ENCODE measurements at places on chromosomes 5 and 9.

GRCh38 chr9:75892216-75892911, 1.9 kb downstream of the PCSK5 start:
- no peak for DNase-seq

- DNase-seq, result no peak
Observed at GRCh38 chr9:24189986-24190385, 355.7 kb downstream of the IZUMO3 start.

DNA sequence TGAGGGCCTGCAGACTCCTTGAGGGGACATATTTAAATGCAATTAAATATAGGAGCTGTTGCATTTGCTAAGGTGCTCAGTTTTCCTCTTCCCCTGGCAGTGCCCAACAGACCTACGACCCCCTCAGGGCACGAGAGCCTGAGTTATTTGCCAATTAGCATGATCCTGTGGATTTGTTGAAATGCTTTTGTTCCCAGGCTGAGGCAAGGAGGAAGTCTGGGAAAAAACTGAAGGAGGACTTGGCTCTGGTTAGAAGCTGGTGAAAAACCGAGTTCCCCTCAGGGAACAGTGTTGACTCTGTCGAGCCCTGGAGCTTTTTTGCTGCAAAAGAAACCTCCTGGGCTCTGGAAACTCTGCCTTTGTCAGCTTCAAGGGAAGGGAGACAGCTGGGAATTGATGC, 103.6 kb upstream of the SHB start:
- no peak for DNase-seq

- DNase-seq, result no peak
Observed at GRCh38 chr5:102277144-102277543, 18.9 kb downstream of the SLCO4C1 start.

- no peak for DNase-seq
Observed at GRCh38 chr5:96151891-96152290, 190.2 kb upstream of the ELL2 start.

GRCh38 chr9:130157079-130157478, 15.1 kb upstream of the NCS1 start:
- DNase-seq, result no peak

DNA sequence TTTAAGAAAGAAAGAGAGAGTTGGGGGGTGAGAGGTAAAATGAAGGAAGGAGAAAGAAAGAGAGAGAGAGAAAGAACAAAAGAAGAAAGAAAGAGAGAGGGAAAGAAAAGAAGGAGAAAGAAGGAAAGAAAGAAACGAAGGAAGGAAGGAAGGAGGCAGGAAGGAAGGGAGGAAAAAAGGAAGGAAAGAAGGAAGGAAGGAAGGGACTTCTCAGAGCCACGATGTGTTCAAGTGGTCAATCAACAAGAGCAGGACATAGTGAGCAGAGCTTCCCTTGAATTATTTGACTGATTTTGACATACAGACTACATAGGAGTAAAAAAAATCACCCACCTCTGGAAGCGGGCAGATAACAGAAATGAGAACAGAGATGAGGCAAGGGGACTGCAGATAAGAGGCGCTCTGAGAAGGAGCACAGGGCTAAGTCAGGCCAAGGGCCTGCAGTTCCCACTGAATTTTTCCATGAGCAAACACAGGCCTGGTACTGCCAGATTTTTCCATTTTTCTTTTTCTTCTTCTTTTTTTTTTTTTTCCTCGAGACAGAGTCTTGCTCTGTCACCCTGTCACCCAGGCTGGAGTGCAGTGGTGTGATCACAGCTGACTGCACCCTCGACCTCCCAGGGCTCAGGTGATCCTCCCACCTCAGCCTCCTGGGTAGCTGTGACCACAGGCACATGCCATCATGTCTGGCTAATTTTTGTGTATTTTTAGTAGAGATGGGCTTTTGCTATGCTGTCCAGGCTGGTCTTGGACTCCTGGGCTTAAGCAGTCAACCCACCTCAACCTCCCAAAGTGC, 77.7 kb upstream of the IL17B start:
- no peak for DNase-seq

- DNase-seq, result peak; percentile 94
Observed at GRCh38 chr5:108381350-108381953, 446 bp downstream of the FBXL17 start.

- DNase-seq, result no peak
Observed at GRCh38 chr5:96080557-96080956, 118.9 kb upstream of the ELL2 start.

DNA sequence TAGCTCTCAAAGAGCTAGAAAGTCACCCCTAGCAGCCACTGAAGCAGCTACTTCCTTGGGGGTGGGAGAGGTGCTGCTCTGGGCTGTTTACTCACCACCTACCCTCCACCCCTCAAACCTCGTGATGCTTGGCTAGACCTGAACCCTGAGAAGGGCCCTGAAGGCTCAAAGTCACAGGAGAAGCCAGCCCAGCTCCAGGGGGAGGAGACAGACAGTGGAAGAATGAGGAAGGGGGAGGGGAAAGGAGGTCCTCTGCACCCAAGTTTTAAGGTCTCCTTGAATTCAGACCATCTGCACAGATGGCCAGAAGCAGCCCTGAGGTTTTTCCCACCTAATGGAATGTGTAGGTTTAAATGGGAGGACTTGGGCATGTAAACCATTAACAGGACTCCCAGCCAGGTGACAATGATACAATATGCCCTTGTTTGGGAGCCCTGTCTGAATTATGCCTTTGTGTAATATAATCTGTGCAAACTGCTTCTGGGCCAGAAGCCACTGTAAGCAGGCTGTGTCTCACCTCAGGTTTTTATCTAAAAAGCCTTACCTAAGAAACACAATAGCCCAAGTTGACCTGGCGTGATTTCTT, 180.5 kb downstream of the PIK3R1 start:
- DNase-seq, result no peak

Data from lower leg skin (tissue), 4 donors.